ENCODE measurements at places on chromosomes 7 and 10. TPM values are rescaled to one million over a fixed set of nuclear protein-coding genes. Genes with fewer than 3 reads are reported as not detected.

The KCNH2 gene
- total RNA-seq: 2.4 TPM

GRCh38 chr7:42690794-42691639 lies 220.9 kb downstream of the C7orf25 start:
- H3K27me3 ChIP-seq: no peaks in the 10 kb centered on the region
- no peaks in the 10 kb centered on the region for H3K36me3 ChIP-seq
- no peak for DNase-seq
- no peak overlapping the region for H3K4me3 ChIP-seq
- no peak overlapping the region for H3K27ac ChIP-seq

DNA sequence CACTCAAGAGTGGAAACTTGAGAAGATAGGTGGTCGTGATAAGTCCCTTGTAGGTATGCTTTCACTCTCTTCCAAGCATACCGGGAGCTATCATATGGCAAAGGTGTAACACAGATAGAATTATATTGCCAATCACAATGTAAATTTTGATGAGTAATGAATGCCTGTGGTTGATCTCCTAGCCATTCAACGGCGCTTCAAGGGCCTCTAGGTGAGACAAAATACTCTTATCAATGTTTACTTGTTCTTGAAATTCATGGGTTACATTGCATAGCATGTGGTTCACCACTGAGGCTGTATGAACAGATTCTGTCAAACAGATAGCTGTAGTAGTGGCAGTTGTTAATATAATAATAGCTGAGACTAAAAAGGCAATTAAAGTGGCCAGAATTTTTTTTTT lies 82.4 kb downstream of the THSD7A start:
- no peaks in the 10 kb centered on the region for H3K27me3 ChIP-seq
- H3K4me1 ChIP-seq: no peaks in the 10 kb centered on the region
- H3K36me3 ChIP-seq: no peaks in the 10 kb centered on the region
- H3K27ac ChIP-seq: no peak overlapping the region
- no peak for DNase-seq

DNA sequence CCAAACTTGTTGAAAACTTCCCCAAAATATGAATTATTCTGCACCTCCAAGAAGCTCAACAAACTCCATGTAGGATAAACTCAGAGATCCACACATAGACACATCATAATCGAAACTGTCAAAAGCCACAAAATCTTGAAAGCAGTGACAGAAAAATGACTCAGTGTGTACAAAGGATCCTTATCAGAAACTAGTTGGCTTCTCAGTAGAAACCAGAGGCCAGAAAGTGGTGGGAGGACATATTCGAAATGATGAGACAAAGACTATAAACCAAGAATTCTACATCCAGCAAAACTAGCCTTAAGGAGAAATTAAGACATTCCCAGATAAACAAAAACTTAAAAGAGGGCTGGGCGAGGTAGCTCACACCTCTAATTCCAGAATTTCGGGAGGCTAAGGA lies 38.5 kb downstream of the MCMBP start:
- peaks cover 15% of the 10 kb centered on the region for H3K36me3 ChIP-seq
- H3K4me1 ChIP-seq: no peaks in the 10 kb centered on the region

DNA sequence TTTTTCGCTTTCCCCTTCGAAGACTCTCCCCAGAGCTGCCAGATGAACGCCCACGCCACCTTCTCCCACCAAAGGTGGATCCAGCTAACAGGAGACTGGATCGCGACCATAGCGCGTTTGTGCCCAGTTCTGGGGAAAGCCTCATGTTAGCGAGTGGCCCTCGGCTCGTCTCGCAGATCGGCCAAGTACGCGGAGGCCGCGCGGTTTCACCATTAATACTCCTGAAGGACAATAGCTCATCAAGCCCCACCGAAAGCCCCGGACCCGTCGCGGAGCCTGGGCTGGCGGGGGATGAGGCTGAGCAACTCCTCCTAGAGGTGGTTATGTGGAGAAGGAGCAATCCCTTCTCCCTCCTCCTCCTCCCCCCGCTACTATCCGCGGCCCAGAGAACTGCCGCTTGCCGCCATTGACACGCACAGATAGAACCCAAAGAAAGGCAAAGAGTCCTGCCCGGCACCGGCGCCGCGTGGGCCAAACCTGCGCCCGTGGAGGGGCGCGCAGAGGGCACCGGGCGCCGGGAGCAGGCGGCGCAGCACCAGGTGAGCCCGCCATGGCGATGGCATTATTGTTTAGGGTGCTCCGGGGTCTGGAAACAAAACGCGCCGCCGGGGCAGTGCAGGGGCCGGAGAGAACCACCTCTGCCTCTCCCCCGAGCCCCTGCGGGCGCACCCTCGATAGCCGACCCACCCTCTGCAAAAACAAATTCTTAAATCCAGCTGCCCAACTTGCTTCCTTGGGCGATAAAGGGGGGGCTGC lies at the start of gene MACROH2A2:
MACROH2A2 (plus strand) TSS at position 385 of the 756 bp plus-strand sequence. CDS start 22,813 bp downstream, outside the sequence.
- no peaks in the 10 kb centered on the region for H3K27me3 ChIP-seq
- H3K36me3 ChIP-seq: no peaks in the 10 kb centered on the region

- H3K36me3 ChIP-seq: no peaks in the 10 kb centered on the region
- no peaks in the 10 kb centered on the region for H3K27me3 ChIP-seq
- DNase-seq: no peak
- no peaks in the 10 kb centered on the region for H3K4me1 ChIP-seq
Observed at GRCh38 chr10:75464478-75465449, 33.3 kb downstream of the LRMDA start.

DNA sequence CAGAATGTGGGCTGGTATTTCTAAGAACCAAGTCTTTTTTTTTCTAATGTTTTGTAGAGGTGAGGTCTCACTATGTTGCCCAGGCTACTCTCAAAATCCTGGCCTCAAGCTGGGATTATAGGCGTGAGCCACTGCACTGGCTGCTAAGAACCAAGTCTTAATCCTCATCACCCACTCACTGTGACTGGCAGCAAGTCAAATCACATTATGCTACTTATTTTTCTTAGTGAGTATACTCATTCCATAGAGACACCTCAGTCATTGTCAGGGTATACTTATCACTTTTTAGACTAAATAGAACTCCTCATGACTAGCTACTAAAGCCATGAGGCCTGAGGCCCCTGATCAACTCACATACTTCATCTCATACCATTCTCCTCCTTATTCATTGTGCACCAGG lies 116.1 kb downstream of the STRA8 start:
- H3K36me3 ChIP-seq: no peaks in the 10 kb centered on the region
- no peaks in the 10 kb centered on the region for H3K27me3 ChIP-seq
- no peak overlapping the region for H3K27ac ChIP-seq
- no peak for DNase-seq
- no peak overlapping the region for H3K4me3 ChIP-seq

DNA sequence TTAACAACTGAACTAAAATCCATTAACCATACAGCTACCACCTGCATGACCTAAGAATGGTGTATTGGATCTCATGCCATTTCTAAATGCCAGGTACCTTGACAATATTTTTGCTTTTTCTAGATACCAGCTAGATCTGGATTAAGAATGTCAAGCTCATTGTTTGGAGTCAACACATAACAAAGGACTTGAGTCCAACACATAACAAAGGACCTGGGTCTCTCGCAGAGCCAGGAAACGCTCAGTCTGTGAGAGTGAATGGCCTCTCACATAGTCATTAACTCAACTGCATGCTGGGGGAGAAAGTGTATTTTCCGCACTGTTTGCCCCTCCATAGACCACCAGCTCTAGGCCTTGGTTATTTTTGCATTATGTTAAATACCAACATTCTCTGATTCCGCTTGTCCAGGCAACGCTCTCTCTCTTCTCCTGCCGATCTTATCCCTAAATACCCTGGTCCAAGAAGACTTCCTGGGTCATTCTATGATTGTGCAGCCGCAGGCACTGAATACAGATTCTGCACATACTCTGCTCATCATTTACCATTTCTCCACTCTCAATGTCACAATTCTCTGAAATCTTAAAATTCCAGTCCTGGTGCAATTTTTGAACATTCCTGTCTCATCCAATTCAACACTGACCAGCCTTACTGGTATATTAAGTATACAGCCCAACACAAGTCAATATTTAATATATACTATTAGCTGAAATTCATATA lies 31.2 kb downstream of the ITIH5 start:
- peaks cover 3% of the 10 kb centered on the region for H3K36me3 ChIP-seq
- no peak overlapping the region for H3K27ac ChIP-seq
- no peak for DNase-seq
- H3K4me3 ChIP-seq: no peak overlapping the region
- no peaks in the 10 kb centered on the region for H3K4me1 ChIP-seq

Data from aorta (tissue), 5 donors.